ENCODE measurements at places on chromosomes 3 and 15.

- peak; percentile 27 for DNase-seq
Measured at GRCh38 chr3:71542521-71543370, 40.8 kb downstream of the FOXP1 start.

DNA sequence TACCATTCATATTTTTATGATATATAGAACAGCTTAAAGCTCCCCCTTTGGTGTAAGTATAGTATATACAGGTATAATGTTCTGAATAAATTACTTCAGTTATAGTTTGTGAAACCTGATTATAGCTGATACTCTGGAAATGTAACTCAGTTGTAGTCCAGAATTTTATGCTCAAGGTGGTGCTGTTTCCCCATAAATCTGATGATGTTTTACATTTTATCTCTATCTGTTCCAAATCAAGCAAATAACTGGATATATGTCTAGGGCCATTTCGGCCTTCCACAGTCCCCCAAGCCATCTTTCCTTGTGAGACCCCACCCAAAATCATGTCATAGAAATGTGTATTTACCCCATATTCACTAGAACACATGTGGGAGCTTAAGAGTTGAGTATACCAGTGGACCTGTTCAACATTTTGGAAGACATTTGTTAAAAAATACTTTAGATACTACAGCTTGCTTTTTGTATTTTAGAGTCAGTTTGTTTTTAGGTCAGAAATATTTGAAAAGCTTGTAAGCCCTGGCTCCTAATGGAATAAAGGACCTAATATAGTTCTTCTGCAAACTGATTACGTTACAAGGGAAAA is 107.1 kb downstream of the ATG7 start:
- DNase-seq, result no peak

DNA sequence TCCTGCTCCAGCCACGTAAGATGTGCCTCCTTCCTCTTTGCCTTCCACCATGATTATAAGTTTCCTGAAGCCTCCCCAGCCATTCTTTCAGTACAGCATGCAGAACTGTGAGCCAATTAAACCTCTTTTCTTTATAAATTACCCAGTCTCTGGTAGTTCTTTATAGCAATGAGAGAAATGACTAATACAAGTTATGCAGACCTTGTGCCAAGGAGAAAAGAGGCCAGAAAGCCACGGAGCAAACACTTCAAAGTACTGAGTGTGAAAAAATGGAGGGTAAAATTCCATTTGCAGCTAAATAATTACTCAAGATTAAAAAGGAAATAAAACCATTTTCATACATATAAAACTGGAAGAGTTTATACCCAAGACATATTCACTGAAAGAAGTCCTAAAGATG is 213.6 kb upstream of the LINGO1 start:
- no peak for DNase-seq

GRCh38 chr3:132625613-132626012 is 28.5 kb downstream of the ACKR4 start:
- DNase-seq, result no peak

DNA sequence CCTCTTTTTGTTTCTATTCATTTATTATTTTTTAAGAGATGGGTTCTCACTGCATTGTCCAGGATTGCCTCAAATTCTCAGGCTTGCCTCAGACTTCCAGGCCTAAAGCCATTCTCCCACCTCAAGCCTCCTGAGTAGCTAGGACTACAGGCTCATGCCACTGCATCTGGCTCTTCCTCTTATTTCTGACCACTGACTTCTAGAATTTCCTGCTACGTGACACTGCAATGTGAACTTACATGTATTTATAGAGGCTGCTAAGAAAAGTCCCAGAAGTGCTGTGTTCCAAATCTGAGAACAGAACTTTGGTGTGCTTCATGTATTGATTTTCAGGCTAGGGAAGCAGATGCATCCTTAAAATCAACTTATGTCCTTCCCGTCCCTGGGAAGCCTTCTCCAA is 407.4 kb downstream of the RSL24D1 start:
- no peak for DNase-seq

DNA sequence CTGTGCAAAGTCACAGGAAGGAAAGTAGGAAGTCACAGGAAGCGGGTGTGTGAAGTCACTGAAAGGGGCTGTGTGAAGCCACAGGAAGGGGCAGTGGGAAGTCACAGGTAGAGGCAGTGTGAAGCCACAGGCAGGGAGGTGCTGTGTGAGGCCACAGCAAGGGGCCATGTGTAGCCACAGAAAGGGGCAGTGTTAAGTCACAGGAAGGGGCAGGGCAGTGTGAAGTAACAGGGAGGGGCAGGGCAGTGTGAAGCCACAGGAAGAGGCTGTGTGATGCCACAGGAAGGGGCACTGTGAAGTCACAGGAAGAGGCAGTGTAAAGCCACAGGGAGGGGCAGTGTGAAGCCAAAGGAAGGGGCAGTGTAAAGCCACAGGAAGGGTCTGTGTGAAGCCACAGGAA is 36.5 kb downstream of the GASK1A start:
- DNase-seq, result no peak
